Activated naive CD4-positive, alpha-beta T cell treated with anti-CD3 and anti-CD28 coated beads for 36 hours (primary cell): ENCODE measurements at places on chromosomes 12 and 14. TPM values are rescaled to one million over a fixed set of nuclear protein-coding genes. Genes with fewer than 3 reads are reported as not detected.
A peak's percentile ranks its signal among the peaks of the same experiment; 100 is the strongest.

Gene SIRT4
- 3.7 TPM for total RNA-seq

Gene P2RX2
- not detected for total RNA-seq

Gene RASSF9
- total RNA-seq: not detected

Gene DACT1
- 4.0 TPM for total RNA-seq

Gene CYP27B1
- 5.4 TPM for total RNA-seq

Gene PMCH
- total RNA-seq: not detected

- DNase-seq: no peak
Measured at GRCh38 chr12:46675736-46676135, 150.1 kb downstream of the SLC38A4 start.

DNA sequence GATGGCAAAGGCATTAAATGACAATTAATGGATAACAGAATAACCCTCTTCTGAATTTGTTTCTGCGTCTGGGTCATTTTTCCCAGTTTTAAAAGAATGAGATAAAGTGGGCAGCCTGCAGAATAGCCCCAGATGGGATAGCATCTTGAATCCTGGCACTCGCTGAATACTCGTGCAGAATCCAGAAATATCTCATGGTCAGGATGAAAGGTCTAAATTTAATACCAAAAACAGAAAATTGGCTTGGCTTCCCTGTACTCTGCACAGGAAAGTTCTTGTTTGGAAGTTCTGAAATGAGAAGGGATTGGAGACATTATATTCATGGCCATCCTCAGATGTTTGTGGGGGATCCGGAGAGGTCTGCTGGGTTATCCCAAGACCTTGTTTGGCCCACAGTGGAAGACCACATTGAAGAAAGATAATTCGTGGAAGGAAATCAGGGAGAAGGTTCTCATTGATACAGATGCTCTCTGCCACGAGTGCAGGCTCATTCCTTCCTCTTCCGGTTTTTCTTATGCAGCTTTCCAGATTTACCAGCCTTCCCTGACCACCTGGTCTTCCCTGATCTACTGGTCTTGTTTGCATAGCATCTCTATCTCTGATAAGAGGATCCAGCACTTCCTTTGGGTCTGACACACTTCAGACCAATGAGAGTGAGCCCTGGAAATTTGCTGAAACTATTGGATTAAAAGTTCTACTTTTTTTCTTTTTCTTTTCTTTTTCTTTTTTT is 6.0 kb upstream of the IFT81 start:
- DNase-seq: no peak

DNA sequence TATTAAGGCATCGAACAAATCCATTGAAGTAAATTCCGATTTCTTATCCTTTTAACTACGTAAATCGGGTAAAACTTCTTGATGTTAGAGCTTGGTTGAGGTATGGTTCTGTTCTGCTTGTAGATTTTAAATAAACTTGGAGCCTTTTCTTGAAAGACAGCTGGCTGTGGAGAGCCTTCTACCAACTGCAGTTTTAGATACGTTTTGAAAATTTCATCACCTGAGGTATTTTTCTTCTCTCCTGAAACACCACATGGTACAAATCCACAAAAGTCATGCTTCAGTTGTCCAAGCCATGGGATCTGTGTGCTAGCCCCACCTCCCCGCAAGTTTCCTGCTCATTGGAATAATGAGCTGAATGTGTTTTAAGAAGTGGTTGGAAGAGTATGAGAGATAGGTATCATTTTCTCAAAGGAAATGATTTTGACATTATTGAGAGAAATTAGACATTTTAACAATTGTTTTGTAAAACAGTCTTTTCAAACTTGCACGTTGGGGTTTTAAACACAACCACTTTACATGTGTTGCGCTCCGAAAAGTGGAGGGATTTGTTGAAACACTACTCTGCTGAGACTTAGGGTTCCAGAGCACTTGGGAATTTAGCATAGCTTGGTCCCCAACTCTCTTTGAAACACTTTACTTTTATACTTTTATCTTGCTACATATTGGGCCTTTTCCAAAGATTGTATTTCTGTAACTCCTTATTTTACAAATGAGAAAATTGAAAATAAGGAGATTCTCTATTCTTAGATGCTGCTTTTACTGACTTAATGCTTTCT is 1.4 kb downstream of the PPM1A start:
- no peak for DNase-seq

DNA sequence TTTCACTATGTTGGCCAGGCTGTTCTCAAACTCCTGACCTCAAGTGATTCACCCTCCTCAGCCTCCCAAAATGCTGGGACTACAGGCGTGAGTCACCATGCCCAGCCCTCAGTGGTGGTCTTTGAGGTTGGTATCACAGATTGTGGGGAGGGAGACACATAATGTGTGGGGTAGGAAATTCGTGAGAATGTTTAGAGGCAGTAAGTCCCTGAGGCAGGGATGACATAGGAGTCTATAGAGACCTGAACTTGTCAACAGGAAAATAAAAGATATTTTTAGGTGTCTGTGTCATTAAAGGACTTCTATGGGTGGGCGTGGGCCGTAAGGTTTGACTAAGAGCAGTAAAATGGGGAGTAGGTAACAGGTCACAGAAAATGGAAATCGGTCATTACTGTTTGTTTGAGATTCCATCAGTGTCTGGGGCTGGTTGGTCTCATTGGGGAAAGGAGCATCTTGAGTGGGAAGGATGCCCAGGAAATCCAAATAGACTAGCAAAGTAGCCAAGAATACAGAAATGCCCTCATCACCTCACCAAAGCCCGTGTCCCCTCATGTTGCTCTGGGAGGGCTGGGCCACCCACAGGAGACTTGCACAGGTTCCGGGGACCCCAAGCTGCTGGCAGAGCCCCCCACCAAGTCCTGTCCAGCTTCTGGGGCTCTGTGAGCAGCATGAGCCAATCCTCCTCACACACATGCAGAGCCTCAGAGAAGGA is 63.6 kb upstream of the BCL2L14 start:
- peak; percentile 77 for DNase-seq

- no peak for DNase-seq
Measured at GRCh38 chr14:101965770-101966722, 1.7 kb downstream of the DYNC1H1 start.

- no peak for DNase-seq
Measured at GRCh38 chr12:9124383-9125031, 8.8 kb upstream of the A2M start.

- DNase-seq: peak; percentile 75
Measured at GRCh38 chr12:13362260-13362841, 165.8 kb downstream of the EMP1 start.

DNA sequence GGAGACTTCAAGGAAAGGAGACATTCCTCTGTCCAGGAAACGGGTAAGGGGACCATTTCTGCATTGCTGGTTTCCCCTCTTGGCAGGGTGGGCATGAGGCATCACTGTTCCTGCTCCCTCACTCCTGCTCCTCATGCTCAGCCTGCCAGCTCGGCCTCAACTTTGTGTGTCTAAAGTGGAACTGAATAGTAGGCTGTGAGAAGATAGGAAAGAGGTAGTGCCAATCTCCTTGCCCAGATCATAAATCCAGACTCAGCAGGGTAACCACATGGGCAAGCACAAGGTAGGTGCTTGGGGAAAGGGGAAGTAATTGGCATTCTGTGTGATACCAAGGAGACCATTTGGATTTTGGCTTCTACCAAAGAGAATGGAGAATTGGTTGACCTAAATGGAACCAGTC is 2.6 kb downstream of the LTB4R start:
- DNase-seq: no peak

- peak; percentile 61 for DNase-seq
Measured at GRCh38 chr12:122527478-122527944, 462 bp downstream of the KNTC1 start.

- DNase-seq: peak; percentile 61
Measured at GRCh38 chr12:107393043-107393717, 292.4 kb upstream of the PWP1 start.

GRCh38 chr14:69635981-69636639 is 24.7 kb downstream of the SUSD6 start:
- peak; percentile 47 for DNase-seq

GRCh38 chr14:61438860-61439765 is 117.7 kb downstream of the PRKCH start:
- peak; percentile 60 for DNase-seq

DNA sequence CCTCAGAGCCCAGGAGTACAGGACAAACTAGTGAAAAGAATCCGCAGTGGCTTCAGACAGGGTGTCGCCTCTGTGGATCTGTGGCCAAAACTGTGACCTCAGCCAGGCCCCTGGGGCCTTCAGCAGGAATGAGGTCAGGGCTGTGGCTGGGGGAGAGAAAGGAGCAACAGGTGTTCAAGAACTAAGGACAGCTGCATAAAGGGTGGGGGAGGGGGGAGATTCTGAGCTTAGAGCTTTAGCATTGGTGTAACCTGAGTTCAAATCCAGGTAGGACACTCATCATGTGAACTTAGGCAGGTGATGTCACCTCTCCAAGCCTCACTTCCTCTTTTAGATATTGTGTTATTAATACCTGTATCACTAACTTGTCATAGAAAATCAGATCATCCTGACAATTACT is 40.9 kb upstream of the CORO1C start:
- no peak for DNase-seq

- no peak for DNase-seq
Measured at GRCh38 chr12:122480753-122481152, 20.0 kb downstream of the ZCCHC8 start.

DNA sequence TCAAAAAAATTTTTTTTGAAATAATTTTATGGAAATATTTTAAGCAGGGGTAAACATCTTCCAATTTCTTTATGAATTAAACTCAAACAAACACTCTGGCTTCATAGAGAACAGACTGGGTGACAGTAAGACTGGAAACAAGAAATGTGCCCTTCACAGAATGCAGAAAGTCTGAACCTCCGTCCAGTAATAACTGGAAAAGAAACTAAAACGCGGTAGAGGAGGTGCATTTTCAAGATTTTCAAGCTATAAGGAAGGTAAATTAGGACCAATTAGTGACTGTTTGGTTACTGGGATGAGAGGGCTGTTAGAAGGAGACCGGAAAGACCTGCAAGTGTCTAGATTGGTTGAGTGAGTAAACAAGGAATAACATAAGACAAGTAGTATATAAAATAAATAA is 245.7 kb downstream of the CEP128 start:
- DNase-seq: no peak
